ENCODE measurements at places on chromosomes 7 and 10.

- peak; percentile 88 for DNase-seq
These were observed 69.1 kb upstream of the MXI1 start for GRCh38 chr10:110138197-110138812.

DNA sequence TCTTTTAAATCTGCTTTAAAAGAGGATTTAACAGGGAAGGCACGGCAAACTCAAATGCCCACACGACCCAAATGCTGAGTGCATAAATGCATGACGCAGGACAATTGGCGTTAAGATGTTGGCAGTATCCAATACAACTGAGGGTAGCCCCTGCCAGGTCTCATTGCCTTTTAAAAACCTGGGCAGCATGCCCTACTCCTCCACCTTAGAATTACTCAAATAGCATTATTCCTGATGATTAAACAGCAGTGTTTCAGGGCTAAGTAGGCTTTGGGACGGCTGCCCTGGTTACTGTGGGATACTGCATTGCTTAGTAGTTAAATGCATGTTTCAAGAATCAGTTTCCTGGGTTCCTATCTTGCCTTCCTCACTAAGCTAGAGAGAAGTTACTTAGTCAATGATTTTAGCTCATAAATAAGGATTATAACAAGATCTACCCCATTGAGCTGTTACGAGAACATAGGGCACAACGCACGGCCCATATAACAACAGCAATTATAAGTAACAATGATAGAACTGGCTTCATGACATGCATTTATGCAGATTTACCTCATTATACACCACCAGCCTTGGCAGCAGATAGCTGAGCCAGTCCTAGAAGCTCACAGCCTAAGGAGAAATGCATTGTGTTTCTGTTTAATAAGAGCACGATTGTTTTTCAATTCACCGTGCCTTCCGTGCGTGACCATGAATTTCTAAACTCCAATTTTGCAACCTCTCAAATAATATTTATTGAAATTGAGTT is 7.9 kb downstream of the TUBAL3 start:
- no peak for DNase-seq

DNA sequence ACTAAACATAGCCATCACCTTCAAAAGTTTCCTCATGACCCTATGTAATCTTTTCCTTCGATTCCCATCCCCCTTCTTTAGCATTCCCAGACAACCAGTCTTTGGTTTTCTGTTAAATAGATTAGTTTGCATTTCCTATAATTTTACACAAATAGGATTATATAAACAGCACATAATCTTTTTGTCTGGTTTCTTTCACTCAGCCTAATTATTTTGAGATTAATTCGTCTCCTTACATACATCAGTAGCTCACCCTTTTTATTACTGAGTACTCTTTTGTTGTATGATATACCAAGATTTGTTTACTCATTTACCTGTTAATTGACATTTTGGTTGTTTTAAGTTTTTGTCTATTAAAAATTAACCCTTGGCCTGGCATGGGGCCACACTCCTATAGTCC is 354.7 kb upstream of the CHRM2 start:
- no peak for DNase-seq

GRCh38 chr10:61753453-61753852 is 90.7 kb downstream of the CABCOCO1 start:
- no peak for DNase-seq

GRCh38 chr7:128863433-128863989 is 855 bp downstream of the ATP6V1F start:
- DNase-seq = peak; percentile 52

DNA sequence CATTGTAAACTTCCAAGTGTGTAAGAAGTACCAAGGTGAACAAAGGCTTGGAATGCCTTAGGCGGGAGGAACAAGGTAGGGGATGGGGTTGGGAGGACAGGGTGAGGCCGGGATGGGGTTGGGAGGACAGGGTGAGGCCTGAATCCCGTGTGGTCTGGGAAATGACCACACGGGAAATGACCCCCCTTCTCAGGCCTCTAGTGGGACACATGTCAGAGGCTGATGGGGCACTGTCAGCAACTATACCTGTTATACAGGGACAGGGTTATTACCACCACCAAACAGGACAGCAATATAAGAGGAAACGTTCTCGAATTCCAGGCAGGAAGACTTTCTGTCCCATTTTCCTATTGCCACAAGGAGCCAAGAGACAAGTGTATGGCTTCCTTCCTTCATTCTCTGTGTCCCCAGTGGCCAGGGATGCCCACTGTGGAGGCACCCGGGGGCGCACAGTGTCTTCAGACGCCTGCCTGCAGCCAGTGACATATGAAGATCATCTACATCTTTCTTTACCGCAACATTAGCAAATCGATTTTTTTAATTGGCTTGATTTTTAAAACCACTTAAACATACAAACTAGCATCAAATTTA is 1.3 kb downstream of the MKI67 start:
- DNase-seq = no peak

- DNase-seq = no peak
These were observed 8.3 kb downstream of the PI4K2A start for GRCh38 chr10:97648562-97649404.

DNA sequence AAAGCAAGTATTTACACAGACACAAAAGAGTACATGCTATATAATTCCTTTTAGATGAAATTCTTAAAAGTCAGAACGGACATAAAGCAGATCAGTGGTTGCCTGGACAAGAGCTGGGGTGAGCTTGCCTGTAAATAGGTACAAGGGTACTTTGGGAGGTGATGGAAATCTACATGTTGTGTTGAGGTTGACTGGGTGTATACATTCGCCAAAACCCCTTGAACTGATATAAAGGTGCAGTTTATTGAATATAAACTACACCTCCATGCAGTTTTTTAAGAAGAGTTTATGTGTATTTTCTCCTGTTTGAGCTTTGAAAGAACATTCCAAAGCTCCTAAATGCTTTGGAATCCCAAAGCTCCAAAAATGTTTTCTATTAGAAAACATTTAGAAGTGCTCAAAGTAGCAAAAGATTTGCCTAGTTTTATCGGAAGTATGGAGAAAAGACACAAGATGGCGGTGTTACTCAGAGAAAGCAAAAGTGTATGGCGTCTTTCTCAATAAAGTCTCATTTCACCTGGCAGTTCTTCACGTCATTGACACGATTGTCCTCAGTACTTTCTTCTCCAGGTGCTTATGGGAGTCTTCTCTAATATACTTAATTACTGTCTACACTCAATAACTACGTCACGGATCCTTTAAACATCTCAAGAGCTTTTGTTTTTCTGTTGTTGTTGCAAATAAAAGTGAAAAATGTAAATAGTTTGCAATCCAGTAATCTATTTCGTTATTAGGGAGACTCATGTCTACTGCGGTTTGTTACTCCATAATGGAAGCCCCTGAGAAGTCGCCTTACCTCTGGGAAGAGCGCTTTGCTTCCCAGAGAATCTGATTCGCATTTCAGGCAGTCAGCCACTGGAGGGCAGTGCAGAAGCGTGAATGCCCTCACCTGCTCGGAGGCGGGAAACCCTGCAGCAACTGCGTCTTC is 14.7 kb upstream of the SEC61G start:
- no peak for DNase-seq

Data from AML-193 (cell line).